CD4-positive, alpha-beta memory T cell (primary cell): ENCODE measurements at places on chromosomes 3 and 15.

GRCh38 chr3:120192159-120192558 lies 92.9 kb downstream of the GPR156 start:
- no peak for DNase-seq

- no peak for DNase-seq
These were observed 14.2 kb downstream of the GPR15 start for GRCh38 chr3:98545940-98546339.

GRCh38 chr3:9690451-9691450 lies 12.9 kb upstream of the CPNE9 start:
- DNase-seq, result no peak

GRCh38 chr3:100131241-100131640 lies 16.9 kb upstream of the FILIP1L start:
- DNase-seq, result no peak

DNA sequence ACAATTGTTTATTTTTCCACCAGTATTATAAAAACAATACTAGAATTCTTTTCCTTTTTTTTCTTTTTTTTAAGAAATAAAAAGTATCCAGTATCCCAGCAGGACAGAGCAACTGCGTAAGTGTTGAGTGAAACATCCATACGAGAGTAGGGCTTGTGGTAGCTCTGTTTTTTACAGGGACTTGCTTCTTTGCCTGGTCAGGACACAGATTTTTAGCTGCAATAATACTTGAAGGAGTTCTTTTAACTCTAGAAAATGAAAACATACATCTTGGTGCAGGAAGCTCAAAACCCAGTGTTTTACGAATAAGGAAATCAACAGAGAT lies 297.7 kb upstream of the NR2E3 start:
- DNase-seq, result no peak

DNA sequence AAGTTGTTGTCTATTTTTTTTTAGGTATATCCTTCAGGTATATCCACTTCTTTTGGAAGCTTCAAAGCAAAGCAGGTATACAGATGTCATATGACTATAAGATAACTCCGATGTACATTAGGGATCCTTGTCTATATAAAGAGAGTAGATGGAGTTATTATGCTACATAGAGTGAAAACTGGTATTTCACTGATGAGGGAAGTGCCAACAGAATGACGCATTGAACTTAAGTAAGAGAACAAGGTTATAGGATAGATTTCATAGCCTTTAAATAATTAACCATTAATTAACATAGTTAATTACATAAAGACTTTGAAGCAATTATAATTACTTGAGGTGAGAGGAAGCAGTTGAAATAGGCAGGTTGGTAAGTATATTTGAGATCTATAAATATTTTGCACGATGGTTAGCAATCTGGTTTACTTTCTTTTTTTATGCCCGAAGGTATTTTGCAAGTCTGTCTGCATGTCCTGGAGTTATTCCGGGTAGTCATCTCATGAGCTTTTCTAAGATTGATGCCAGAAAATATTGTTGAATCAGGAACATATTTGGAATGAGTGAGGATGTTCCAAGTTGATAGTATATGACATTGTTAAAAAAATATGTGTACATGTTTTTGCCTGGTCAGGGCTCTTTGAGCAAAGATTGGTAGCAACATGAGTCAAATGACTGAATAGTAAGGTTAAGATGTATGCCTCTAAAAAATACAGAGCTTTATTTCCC lies 299.5 kb upstream of the KCNMB2 start:
- no peak for DNase-seq

- DNase-seq, result peak; percentile 28
These were observed 61.7 kb downstream of the TFDP2 start for GRCh38 chr3:142087676-142088075.

GRCh38 chr15:40276927-40277326 lies 5.9 kb downstream of the ANKRD63 start:
- DNase-seq, result no peak

DNA sequence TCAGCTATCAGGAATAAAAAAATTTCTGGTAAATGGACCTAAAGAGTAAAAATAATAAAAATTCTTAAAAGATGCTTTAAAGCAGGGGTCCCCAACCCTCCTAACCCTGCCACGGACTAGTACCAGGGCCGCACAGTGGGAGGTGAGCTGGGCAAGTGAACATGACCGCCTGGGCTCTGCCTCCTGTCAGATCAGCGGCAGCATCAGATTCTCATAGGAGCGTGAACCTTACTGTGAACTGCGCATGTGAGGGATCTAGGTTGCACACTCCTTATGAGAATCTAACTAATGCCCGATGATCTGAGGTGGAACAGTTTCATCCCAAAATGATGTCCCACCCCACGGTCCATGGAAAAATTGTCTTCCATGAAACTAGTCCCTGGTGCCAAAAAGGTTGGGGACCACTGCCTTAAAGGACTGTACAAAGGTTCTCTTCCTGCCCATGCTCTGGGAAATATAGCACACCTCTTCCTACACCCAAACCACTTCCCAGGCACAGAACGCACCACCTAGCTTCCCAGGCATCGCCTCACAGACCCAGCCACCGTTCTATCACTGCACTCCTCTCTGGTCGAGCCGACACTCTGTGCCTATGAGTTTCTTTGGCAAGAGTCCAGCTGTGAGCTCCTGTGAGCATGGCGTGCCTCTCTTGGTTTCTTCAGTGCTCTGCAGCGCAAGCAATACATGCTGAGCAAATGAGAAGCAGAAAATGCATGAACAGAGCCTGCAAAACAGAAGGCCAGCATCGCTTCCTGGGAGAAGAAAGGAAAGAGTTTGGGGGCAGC lies 104.9 kb downstream of the OCA2 start:
- DNase-seq, result no peak

DNA sequence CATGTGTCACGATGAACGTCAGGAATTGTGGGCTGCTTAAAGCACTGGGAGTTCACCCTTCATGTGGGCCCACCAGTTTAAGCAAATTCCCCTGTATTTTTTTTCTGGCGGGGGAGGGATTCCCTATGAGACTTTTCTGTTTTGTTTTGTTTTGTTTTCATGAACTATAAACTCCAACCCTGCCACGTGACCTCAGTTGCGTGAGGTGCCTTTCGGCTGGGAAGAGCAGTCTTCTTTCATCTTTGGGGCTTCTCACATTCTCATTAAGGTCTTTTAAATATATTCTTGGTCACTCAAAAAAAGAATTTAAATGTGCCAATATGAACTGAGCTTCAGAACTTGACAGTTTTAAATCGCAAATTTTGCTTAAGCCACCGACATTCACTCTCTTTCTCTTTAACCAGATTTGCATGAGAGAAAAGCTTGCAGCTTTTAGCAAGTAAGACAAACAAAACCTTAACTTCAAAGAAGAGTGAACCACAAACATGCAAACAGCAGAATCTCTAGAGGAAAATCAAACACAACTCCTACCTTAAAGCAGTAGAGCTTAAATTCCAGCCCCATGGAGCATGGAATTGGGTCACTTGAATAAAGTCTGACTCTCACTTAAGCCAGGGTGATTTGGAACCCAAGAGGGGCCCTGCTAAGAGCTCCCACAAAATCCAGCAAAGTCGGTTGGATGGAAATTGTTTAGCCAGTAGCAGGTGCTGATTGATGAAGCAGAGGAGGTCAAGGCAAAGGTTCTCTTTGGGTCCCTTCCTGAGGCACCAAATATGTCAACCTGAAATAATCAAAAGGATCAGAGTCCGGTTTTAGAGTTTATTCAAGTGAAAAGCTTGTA lies 699.8 kb upstream of the GBE1 start:
- DNase-seq, result no peak

DNA sequence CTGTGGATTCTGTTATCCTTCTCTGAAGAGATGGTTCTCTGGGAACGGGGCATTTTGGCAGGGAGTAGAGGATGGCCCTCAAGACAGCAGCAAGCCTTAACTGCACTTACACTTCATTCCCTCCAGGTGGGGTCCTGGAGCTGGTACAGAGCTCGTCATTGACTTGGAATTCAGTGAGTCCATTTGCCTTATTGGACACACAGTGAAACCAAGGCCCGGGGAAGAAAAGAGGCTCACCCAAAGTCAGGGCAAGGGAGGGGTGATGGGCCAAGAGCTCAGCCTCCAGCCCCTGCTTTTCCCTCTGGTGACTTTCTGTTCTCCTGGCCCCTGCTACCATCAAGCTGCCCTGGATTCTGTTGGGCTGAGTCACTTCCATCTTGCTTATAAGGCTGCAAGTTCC lies 125.6 kb downstream of the ETFA start:
- DNase-seq, result no peak

DNA sequence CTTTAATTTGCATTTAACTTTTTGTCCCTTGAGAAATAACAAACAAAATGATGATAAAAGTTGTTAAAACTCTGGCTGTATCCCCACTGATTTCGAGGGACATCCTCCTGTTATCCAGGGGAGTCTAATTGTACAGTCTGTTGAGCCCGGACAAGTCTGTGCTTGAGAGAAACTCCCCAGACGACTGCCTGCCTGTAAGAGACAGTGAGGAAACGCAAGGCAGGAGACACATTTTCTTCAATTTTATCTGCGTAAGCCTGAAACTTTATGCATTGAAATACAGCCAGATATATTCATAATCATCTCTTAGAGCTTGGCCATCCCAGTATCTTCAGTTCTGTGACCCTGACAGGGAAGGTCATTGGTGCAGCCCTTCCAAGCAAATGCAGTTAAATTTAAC lies 97.7 kb downstream of the ROBO2 start:
- no peak for DNase-seq

DNA sequence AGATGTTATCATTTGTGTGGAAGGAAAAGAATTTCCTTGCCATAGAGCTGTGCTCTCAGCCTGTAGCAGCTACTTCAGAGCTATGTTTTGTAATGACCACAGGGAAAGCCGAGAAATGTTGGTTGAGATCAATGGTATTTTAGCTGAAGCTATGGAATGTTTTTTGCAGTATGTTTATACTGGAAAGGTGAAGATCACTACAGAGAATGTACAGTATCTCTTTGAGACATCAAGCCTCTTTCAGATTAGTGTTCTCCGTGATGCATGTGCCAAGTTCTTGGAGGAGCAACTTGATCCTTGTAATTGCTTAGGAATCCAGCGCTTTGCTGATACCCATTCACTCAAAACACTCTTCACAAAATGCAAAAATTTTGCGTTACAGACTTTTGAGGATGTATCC lies 15.1 kb downstream of the KLHL24 start:
- DNase-seq, result no peak

GRCh38 chr15:76393614-76394013 lies 57.0 kb downstream of the ISL2 start:
- DNase-seq, result no peak

DNA sequence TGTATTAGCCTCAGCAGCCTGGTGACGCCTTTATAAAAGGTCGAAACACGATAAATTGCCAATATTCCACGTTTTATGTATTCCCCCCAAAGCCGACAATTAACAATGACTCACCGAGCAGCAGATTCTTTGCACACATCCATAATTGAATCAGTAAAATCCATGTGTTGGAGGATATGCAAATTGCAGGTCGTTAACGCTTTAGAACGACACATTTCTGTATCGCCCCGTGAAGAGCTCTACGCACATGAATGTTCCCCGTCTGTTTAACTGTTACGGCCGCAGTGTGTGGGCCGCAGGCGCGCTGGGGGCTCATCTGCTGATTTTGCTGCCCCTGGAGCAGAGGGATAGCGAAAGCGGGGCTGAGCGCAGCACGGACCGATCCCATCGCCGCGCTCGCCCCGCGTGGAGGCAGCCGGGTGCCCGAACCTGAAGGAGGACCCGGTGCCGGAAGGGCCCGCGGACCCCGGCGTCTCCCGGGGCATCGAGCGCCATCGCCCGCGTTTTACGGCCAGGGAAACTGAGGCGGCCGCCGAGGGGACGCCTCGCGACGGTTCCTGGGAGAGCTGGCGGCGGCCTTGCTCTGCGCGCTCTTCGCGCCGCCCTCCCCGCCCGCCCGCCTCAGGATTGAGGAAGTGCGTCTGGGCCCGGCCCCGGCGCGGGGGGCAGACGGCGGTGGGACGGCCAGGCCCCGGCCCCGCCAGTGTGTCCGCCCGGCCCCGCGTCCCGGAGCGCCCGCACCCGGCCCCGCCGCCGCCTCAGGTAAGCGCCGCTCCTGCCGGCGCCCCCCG lies at the start of gene LRRK1:
TSS of gene LRRK1 (plus strand) at position 668 of the 791 bp plus-strand sequence. CDS start 5,276 bp downstream, outside the sequence.
- no peak for DNase-seq

DNA sequence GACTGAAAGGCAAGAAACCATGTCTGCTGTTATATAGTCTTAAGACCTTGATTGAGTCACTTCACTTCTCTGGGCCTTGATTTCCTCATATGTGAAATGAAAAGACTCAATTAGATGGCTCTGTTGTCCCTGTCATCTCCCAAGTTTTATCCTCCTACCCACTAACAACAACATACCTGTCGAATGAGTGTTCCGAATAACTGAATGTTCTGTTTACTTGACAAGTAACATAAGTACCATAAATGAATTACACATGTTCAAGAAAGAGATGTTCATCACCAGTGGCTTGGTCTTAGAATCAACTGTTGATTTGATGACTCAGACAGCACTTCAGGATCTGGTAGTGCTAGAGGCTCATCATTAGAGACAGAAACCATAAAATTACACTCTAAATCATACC lies 311.7 kb downstream of the VPS13C start:
- DNase-seq, result no peak

GRCh38 chr3:113234028-113234427 lies 22.7 kb downstream of the BOC start:
- no peak for DNase-seq

GRCh38 chr3:13832130-13832529 lies 47.7 kb downstream of the WNT7A start:
- no peak for DNase-seq

DNA sequence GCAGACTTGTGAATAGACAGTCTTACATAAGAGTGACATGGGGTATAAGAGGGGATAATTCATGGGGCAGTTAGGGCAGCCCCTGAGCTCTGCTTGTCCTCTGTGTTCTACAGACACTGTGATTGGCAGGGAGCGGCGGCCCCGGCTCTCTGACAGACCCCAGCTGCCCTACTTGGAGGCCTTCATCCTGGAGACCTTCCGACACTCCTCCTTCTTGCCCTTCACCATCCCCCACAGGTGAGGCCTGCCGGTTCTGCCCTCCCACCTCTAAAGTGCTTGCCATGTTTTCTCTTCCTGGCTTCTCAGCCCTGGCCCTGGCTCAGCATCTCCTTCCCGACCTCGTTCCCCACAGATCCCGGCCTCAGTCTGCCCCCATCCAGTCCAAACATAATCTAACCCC lies 3.4 kb downstream of the CYP1A2 start:
- DNase-seq, result no peak

DNA sequence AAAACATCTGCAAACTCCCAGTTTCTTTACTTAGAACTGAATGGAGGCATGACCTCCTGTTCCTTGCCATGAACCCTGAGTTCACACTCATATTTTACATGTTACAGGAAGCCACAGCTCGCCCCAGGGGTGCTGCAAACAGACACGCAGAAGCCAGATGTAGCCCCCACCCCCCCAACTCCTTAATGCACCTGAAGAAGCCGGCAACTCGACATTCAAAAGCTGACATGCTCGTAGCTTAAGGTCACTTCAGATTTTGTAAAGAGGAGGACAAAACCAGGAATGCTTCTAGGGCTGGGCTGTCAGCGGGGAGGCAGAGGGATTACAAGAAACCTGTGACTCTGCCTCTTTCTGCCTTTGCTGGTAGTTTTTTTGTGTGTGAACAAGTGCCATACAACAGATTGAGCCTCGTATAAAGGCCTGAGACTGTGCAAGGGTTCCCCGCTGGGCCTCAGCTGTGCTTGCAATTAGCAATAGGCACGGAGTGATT lies 42.0 kb upstream of the FEZF2 start:
- DNase-seq, result no peak
